ENCODE measurements at places on chromosomes 5 and 9.

GRCh38 chr9:88724331-88724730 is 189.4 kb downstream of the NXNL2 start:
- DNase-seq, result no peak

- DNase-seq, result peak; percentile 13
These were observed 383.2 kb upstream of the SGCD start for GRCh38 chr5:155943516-155944407.

DNA sequence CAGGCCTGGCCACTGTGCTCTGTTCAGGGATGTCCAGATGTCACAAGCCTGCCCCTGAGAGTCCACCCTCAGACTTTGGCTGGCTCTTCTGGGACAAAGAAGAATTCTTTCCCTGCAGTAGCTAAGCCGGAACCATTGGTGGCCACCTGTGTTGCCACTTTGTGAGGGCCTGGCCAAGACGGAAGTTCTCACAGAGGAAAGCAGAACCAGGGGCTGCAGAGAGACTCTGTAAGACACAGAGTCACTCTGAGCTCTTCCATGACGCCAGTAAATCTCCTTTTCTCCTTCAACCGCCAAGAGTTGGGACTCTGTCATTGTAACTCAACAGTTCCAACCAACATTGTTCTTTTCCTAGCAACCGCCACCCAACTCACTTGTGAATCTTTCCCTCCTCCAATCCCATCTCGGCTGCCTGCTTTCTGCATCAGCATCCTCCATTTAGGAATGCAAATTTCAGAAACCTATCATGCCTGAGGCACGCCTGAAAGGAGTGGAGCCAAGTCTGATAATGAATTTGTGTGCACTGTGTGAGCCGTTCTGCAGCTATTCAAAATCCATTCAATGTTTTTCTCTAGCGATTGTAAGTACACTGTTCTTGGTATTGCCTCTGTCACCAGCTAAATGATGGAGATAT is 37.8 kb upstream of the ATP6V1G1 start:
- DNase-seq, result no peak

- no peak for DNase-seq
These were observed 2.4 kb downstream of the NOL6 start for GRCh38 chr9:33471361-33471760.

DNA sequence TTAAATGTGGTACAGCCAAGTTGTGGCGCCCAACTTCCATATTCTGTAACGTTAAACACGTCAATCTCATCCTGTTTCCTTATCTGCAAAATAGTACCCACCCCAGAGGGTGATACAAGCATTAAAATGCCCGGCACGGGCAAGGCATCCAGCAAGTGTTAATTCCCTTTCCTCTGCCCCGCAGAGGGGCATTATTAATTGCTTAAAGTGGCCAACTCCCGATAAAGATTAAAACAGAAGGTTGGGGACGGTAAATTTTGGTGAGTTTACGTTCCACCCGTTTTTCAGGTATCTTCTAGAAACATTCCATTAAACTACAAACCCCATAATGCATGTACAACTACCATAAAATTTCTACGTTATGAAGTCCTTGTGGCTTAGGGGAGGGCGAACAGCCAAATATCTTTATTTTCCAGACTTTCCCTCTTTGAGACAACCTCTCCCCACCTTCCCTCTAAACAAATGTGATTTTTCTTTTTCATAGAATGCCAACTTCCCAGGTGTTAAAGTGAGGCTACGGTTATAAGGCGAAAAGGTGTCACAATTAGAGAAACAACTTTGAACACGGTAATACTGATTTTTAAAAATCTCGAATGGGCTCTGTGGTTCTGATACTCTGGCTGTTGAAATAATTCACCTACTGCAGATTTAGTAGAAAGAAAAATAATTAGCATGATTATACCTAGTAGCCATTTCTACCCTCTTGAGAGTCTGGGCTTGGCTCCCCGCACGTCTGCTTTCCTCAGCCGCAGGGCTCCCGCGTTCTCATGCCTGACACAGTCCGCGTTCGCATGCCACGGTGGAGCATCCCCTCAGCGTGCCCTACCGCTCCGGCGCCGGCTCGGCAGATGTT is 1.2 kb upstream of the GPBP1 start:
- peak; percentile 63 for DNase-seq

DNA sequence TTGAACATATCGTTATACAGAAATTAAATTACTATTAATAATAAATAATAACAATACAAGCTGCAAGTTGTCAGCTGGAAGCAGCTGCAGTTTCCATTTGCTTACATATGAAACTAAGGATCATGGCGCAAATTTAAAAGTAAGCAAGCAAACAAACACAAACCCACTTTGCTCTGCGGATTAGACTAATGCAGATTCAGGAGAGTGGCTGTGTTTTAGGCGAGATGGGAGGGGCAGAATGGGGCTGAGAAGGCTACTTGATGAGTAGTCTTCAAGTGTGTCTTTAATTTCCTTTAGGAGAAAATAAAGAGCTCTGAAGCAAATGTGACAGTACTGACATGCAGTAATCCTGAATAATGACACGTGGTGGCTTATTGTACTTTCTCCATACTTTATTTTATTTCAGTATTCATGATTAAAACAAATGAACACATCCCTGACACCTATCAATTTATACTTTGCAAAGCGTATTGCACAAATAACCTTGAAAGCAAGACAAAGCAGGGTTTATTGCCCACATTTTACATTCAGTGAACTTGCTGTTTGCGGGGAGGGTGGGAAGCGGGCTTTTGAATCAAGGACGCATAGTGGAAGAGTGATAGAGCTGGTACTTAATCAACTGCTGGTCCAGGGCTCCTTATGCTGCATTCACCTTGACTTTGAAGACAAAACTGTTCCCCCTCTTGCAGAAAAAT is 221.4 kb upstream of the TRIM32 start:
- peak; percentile 78 for DNase-seq

GRCh38 chr9:92603100-92603499 is 66.8 kb downstream of the IPPK start:
- DNase-seq, result no peak

- DNase-seq, result no peak
These were observed 661.6 kb downstream of the LRRC70 start for GRCh38 chr5:63240063-63240755.

DNA sequence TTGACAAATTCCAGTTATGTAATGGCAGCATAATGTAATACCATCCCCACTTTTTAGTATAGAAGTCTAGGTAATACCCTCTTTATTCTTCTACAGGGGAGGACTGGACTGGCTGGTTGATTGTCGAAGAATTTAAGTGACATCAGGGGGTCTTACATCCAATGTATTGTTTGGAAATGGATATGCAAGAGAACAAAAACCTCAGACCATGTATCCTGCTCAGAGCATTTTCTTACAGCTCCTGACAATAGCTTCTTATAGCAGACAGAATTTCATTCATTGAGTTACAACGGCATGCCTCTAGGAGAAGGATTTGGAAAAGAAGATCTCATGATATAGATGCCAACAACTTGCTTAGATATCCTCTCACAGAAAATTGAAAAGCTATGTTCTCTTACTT is 2032.3 kb downstream of the EFNA5 start:
- DNase-seq, result no peak

DNA sequence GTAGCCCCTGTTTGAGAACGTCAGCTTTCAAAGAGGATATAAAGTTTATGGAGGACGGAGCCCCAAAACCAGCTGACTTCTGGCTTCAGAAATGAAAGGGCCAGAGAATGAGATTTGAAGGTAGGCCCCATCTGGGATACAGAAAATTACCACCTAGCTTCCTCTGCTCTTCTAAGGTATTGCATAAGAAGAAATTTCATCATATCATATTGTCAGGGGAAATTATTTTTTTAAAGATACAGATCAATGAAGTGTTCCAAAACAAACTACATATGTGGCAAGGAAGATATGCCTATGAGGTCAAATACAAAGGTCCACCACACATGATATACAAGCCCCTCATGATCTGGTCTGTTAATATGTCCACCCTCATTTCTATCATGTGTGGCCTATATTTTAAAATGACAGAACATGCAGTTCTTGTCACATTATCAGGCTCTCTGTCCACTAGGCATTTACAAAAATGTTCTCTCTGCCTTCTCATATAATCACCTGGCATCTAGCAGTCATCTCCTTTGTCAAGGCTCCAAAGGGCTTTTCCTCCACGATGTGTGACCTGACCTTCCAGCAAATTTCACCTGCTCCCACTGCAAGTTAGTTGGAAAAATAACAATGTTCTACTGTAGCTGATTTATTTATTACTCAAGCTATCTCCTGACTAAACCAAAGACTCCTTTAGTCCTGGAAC is 83.1 kb downstream of the DPYSL3 start:
- DNase-seq, result no peak

GRCh38 chr9:124134526-124134925 is 123.0 kb downstream of the LHX2 start:
- DNase-seq, result no peak

DNA sequence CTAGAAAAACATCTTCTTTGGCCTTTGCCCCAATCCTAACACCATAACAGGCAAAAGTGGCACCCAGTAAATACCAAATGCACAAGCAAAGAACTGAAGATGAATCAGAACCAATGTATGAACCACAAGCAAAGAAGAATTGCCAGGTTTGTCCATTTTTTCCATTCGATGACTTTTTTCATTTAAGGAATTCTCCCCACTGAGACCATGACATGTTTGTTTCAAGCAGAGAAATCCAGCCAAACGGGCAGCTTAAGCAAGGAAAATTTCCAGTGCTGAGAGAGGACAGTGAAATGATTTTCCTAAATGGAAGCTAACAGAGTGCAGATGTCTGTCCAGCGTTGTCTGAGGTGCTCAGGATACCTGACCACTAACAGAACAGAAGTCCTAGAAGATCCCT is 203.7 kb downstream of the ADAMTS12 start:
- no peak for DNase-seq

DNA sequence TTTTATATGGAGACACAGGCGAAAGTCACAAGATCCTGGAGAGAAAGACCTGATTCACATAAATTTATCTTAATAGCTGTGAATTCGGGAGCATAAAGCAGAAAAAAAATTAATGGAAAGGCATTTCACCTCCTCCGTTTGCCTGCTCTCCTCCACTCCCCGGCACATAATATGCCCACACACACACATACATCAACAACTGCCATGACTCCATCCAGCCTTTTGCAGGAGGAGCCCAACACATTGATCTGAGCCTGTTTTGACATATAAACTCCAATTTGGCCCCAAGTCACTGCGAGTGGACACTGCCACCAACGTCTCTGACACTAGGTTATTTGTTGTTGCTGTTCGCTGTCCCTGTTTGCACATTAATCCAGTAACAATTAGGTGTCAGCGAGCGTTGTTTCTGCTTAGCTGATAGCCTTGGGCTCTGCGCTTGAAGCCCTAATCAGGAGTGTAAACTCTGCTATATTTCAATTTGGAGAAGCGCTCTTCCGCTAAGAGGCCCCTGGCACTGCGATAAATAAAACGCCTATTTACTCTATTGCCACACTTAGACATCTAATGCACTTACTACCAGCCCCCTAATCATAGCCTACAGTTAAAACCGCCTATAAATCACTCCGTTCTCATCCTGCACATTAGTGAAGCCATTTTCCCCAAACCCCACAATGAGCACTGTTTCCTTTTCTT is 195.8 kb upstream of the TBCA start:
- no peak for DNase-seq

- DNase-seq, result no peak
These were observed 9.7 kb downstream of the OMD start for GRCh38 chr9:92414566-92414965.

GRCh38 chr5:152309926-152310450 is 95.1 kb downstream of the NMUR2 start:
- DNase-seq, result no peak

DNA sequence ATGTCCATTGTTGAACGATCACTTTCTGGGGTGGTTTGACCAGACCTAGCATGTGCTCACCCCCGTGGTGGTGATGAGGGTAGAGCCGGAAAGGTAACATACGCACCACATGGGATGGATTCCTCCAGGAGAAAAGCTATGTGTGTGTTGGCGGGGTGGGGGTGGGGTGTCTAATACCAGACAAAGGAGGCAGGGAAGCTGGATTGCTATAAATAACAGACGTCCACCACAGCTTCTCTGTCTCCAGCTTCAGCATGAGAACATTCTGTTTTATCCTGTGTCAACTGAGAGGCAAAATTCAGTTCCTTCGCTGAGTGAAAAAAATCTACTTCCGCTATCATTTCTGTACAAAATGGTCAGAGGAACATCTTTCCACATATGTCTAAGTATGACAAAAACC is 151.0 kb downstream of the PCSK1 start:
- DNase-seq, result no peak

- no peak for DNase-seq
These were observed 70.5 kb downstream of the SNX24 start for GRCh38 chr5:122915717-122916461.

DNA sequence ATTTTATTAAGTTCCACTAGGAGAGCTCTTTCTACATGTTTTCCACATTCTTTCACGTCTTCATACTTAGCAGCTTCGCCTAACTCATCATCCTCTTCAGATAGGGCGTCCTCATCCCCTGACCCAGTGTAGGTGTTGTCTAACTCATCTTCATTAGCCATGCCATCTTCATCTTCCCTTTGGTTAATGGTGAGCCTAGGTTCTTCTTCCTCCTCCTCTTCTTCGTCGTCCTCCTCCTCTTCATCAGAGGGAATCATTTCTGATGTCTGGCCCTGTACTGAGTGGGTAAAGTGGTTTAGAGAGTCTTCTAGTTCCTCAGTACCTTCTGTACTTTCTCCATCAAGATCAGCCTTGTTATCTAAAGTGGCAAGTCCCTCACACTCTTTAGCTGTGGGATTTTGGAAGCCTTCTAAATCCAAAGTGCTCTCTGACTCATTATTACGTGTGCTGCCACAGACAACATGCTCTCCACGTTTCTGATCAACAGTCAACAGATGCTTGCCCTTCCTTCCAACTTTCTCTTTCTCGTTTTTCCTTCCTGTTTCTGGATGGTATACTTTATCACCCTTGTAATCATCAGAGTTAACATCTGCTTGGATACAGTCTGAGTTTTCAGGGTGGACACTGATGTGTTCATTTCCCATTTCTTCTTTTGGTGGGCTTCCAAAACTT is 31.1 kb downstream of the TUT7 start:
- peak; percentile 24 for DNase-seq

- DNase-seq, result no peak
These were observed 143.7 kb downstream of the ELAVL2 start for GRCh38 chr9:23682352-23682751.

GRCh38 chr5:100758780-100759179 is 144.3 kb downstream of the ST8SIA4 start:
- no peak for DNase-seq

GRCh38 chr5:2767089-2767488 is 15.6 kb upstream of the IRX2 start:
- no peak for DNase-seq

Data from erythroblast (primary cell).